Mesenteric fat pad (tissue), 1 donor: ENCODE measurements at places on chromosomes 5 and 9. TPM values are rescaled to one million over a fixed set of nuclear protein-coding genes. Genes with fewer than 3 reads are reported as not detected.
A peak's percentile ranks its signal among the peaks of the same experiment; 100 is the strongest.

DNA sequence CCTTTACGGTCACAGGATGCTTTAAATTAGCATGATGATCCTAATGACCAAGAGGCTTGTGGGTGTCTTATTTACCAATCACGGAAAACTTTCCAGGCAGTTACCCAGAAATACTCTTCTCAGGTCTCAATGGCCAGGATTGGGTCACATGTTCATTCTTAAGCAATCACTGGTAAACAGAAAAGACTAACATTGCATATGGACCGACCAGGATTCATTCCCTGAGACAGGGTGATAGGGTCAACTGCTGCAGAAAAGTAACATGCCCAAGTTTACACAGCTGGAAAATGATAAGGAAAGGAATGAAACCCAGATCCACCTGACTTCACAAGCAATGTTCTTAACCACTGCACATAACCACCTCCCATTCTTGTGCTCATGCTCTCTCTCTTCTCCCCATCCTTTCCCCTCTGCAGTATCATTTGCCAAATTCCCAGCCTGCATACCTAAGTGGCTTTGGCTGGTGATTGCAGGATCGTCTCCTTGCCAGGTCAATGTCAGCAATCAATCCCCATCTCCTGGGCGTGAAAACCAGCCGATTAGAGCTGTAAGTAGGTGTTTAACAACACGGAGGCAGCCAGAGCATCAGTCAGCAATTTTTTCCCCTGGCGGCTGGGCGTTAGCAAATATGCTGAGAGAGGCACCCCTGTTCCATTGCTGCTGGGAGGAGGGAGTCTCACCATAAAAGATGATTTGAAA, 219.4 kb downstream of the NMUR2 start:
- DNase-seq = no peak

C9orf152 gene
- not detected for total RNA-seq

DNA sequence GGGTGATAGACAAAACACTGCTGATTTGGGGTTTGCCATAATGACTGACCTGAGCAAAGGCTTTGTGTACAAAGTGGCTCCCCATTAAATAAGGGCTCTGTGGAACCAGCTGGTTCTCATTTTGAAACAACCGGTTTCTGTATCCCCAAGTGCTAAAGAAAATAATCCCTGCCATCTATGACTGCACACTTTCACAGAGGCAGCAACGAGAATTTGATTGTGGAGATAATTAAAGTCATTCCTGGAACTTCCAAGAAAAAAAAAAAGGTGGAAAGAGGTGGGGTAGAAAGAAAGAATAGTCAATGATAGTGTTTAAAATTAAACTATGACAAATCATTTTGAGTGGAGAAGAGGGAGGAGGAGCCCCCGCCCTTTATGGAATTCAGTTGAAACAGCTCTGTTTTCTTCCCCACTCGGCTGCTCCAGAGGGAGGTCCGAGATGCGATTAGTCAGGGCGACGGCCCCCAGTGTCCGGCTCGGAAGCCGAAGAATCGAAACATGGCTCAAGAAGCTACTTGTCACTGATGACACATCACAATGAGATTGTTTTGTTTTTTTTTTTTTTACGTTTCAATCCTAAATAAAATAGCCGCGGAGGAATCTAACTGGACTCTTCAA, 38.4 kb downstream of the EBF1 start:
- no peak for DNase-seq

DNA sequence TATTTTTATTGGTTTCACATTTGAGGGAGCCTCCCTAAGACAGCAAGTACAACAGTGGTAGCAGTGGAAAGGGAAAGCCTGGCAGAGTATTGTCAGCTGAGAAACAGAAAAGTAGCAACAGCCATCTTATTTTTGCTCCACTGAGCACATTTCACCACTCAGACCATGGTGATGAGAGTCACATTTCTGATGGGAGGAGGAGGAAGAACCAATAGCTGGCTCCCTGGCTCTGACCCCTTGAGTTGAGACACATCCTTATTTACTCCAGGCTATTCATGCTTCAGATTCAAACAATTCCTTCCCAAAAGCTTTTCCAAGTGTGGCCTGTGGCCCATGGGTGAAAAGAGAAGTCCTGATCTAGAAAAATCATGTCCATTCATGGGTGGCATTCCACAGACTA, 236.3 kb downstream of the ARHGAP26 start:
- DNase-seq = no peak

PSD2 gene
- not detected for total RNA-seq

GRCh38 chr5:111628901-111629300, 116.6 kb upstream of the STARD4 start:
- no peak for DNase-seq

DNA sequence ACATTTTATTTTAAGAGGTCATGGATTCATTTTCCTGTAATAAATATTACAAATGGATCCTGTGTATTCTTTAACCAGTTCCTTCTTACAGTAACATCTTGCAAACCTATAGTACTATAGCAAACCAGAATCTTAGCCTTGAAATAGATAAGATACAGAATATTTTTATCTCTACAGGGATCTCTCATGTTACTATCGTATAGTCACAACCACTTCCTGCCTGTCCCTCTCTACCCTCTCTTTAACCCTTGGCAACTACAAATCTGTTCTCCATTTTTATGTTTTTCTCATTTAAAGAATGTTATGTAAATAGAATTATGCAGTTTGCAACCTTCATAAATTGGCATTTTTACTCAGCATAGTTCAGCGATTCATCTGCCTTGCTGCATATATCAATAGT, 454.0 kb downstream of the DIRAS2 start:
- DNase-seq = no peak

- DNase-seq = no peak
These were observed 124.9 kb upstream of the GRIA1 start for GRCh38 chr5:153365547-153365946.

ANKRD55 gene
- total RNA-seq = not detected

GRCh38 chr5:133497608-133498348, 114.6 kb downstream of the FSTL4 start:
- DNase-seq = no peak

DNA sequence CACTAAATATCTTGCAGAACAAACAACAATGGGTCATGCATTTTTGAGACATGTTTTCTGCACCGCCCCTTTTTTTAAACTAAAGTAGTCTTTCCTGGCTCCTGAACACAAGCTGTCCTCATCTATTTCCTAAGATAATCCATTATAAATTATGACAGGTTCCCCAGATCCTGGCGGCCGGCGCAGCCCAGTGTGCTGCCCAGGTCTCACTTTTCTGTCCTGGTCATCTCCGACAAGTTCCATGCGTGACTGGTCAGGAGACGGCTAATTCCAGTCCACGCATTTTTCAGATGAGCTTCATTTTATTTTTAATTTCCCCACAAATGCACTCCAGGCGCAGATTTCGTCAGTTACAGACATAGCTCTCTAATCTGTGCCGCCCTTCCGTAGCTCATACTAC, 92.9 kb upstream of the EGFLAM start:
- DNase-seq = no peak

DNA sequence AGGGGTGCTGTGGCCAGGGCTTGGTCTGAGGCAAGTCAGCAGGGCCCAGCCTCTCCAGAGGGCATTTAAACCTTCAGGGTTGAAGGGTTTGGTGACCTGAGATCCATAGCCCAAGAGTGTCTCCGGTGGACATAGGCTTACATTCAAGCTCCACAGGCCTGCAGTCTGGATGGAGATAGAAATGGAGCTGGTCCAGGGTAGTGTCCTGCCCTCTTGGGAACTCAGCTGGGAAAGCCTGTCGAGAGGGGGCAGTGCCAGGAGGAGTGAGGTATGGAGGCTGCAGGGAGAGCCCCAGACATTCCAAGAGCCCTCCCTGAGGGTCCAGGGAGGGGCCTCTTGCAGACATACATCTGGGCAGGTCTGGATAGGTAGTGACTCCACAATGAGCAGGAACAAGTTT, 177.0 kb upstream of the MVB12B start:
- no peak for DNase-seq

DNA sequence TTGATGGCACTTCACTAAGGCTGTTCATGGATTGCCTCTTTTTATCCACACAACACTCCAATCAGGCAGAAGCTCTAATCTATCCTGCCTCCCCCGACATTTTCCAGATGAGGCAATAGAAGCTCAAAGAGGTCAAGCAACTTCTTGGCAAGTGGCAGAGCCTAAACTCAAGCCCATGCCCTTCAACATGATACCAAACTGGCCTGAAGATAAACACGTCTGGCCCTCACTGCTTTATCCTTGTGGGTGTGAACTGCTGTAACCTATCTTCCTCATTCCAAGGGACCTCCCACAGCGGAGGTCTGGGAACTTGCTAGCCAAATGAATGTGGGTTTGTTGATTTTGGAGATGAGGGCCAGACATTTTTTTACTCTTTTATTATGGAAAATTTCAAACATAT, 9.5 kb downstream of the SLC35A4 start:
- no peak for DNase-seq

DNA sequence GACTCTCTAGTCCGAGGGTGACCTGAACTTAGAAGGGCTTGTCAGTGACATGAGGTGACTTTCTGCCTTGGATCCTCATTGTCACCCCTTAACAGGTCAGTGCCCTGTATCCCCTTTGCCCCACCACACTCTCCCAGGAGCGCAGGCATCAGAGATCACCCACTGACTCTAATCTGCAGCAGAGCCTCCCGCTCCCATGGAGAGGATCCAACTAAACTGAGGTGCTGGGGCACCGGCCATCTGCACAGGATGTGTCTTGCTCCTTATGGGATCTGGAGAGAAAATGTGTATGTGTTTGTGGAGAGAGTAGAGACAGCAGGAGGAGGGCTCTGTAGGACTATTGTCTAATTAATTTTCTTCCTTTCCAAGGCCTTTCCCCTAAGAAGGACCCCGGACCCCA, 213.7 kb downstream of the ROR2 start:
- no peak for DNase-seq

DNA sequence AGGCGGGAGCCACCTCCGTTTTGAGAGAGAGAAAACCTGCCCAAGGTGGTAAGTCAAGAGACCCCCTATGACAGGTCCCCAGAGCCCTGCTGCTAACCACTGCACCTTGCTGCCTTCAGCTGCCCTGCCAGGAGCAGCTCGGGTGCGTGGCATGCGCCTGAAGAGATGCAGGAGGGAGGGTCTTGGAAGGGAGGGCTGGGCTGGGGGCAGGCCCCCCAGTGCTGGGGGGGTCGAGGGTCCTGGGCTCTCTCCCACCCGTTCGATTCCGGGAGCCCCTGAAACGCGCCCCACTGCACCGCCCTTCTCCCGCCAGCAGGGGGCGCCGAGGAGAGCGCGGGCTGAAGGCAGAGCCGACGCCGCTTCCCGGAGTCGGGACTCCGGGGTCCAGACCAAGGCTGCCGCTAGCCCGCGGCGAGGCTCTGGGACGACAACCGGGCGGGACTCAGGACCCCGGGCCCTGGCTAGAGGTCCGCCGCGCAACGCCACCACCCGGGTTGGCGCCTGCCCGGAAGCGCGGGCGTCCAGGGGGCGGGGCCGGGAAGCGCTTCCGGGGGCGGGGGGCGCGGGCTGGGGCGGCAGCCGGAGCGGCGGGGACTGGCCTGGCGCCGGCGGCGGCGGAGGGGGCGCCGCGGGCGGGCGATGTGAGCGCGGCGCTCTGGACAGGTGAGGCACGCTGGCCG, at the start of gene ZBTB34:
TSS of gene ZBTB34 (plus strand) at position 563 of the 680 bp plus-strand sequence. CDS start 18,761 bp downstream, outside the sequence.
- peak; percentile 92 for DNase-seq

- DNase-seq = no peak
These were observed 135.7 kb downstream of the MAN2A1 start for GRCh38 chr5:109825450-109825849.

DNA sequence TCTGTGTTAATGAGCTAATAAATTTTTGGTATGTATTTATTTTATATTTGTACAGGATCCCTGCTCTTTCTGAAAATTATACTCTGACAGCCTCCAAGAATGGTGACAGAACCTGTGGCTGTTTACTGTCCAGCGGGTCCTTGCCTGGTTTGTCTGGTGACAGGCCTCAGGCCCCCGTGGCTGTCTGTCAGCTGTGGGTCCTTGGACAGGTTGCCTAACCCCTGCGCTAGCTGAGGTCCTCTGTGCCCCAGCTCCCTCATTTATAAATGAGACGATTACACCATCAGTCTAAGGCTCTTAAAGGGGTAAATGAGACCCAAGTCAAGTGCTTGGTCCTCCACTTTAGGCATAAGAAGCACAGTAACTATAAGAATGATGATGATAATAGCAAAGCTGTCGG, 125.1 kb upstream of the COL5A1 start:
- DNase-seq = no peak

DNA sequence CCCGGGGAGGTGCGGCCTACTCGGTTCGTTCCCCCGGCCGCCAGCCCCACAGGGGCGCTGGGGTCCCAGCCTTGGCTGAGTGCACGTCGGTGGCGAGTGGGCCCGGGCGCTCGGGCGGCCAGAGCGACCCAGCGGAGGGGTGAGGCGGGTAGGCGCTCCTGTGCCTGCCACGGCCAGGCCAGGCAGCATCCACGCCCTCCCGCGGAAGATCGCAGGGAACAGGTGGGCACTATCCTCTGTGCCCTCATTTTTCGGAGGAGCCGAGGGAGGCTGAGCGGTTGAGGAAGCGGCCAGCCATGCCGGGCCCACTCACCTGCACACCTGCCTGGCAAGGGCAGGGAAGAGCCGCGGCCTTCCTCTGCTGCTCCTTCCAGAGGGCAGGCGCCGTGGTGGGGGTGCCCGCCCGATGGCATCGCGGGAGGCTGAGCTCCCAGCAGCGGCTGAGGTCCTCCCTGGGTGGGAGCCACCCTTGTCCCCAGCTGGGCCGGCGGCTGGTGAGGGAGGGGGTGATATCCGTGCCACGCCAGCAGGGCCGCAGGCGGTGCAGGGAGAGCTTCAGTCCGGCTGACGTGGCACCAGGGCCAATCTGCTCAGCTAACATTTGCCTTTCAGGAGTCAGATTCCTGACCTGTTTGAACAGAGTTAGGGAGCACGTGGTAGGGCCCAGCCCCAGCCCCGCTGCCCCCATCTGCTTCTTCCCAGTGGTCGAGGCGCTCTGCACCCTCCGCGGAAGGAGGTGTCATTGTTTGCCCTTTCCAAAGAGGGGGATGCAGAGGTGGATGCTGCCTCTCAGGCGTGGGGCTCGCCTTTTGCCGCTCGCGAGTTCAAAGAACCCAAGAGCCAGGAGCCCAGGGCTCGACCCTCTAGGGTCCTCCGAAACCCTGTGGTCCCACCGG, 1.6 kb upstream of the SEC16A start:
- DNase-seq = no peak

GRCh38 chr5:77641963-77642737, 3.6 kb upstream of the OTP start:
- no peak for DNase-seq

GRCh38 chr5:179311091-179311470, 34.2 kb downstream of the ADAMTS2 start:
- peak; percentile 86 for DNase-seq

GRCh38 chr5:158861366-158861765, 238.3 kb downstream of the EBF1 start:
- no peak for DNase-seq
